ENCODE measurements at places on chromosomes 1 and 21. TPM values are rescaled to one million over a fixed set of nuclear protein-coding genes. Genes with fewer than 3 reads are reported as not detected.

DNA sequence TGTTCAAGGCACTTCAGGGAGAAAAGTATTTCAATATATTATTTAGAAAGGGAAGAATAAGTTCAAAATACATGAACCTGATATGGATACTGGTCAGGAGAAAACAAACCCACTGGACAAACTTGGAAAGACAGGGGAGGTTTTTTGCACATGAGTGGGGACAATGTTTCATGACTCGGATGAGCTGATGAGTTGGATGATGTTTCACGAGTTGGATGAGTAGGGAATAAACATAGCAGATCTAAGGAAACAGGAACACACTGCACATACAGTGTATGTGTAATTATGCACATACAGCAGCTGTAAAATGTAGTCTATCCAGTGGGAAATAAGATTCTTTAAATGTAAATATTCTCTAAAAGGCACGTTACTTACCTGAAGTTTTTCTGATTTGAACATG lies 682.9 kb upstream of the ADAMTS5 start:
- ATAC-seq, result no peak

The CA14 gene
- total RNA-seq, result not detected

DNA sequence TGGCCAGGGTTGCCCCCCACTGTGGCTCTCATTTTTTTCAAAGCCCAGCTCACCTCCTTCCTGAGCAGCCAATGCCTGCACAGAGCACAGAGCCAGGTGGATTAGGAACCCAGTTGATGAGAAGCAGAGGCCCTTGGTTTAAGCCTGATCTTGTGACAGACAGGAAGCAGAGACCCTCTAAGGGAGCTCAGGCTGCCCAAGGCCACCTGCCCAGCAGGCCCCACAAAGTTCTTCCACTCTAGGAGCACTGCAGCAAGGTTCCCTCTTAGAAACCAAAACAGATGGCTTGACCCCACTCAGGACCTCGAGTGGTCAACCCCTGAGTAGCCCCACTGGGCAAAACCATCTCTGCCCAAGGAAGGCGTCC lies 25.5 kb upstream of the PRSS38 start:
- no peak for ATAC-seq

The DLGAP3 gene
- 1.3 TPM for total RNA-seq

DNA sequence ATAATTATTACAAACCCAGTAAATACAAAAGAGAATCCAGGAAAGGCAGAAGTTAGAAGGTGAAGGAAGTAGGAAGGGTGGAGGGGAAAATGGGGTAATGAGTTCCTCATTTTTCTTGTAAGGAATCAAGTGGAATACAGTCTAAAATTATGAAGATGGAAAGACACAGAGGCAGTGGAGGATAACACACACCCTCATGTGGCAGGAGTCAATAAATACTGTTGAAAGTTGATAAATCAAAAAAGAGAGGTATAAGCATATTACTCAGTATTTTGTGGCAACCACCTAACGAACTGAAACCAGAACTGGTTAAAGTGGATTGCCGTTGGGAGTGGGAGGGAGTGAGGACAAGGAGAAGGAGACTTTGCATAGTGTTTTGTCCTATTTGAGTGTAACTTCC lies 78.6 kb upstream of the SLC44A3 start:
- ATAC-seq, result peak; percentile 39

The TP73 gene
- total RNA-seq, result 1.1 TPM

DNA sequence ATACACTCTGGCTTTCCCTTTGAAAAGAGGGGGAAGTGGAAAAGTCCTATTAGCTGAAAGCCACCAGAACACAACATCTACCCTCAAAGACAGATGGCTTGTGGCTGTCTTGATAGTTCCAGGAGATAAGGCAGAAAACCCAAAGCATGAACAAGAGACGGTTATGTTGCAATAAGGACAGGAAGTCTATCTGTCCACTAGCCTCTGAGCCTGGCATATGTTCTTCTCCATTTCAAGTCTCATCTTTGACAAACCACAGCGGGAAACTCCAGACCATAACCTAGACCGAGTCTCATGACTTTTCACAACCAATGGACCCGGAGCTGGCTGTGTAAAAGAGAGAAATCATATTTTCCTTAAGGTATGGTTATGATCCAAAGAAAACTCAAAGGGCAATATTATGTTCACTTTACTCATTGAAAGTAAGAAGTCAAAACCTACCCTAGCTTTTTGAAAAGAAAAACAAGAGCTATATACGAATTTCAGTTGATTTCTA lies 33.8 kb downstream of the DUSP10 start:
- ATAC-seq, result peak; percentile 72

DNA sequence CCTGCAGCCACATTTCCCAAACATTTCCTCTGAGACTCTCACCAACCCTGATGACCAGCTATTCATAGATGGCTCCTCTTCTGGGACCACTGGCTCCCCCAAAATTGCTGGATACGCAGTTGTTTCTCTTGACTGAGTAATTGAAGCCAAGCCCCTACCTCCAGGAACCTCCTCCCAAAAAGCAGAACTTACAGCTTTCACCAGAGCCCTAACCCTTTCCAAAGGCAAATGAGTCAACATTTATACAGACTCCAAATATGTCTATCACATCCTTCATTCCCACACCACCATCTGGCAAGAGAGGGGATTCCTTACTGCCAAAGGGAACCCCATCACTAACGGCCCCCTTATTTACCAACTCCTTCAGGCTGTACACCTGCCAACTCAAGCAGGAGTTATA lies 20.3 kb upstream of the CA6 start:
- ATAC-seq, result no peak
